ENCODE measurements at places on chromosomes 1 and 21. TPM values are rescaled to one million over a fixed set of nuclear protein-coding genes. Genes with fewer than 3 reads are reported as not detected.

Gene TDRD5
- total RNA-seq, result 0.29 TPM

- H3K27me3 ChIP-seq, result no peaks in the 10 kb centered on the region
- no peak overlapping the region for H3K27ac ChIP-seq
- DNase-seq, result no peak
- no peaks in the 10 kb centered on the region for H3K36me3 ChIP-seq
- H3K4me3 ChIP-seq, result no peak overlapping the region
- H3K4me1 ChIP-seq, result peaks cover 4% of the 10 kb centered on the region
These were observed 345.7 kb downstream of the ZNF326 start for GRCh38 chr1:90340606-90341005.

GRCh38 chr1:55287723-55288122 lies 72.6 kb upstream of the USP24 start:
- peaks cover 11% of the 10 kb centered on the region for H3K27me3 ChIP-seq
- no peak overlapping the region for H3K27ac ChIP-seq
- no peaks in the 10 kb centered on the region for H3K4me1 ChIP-seq
- no peaks in the 10 kb centered on the region for H3K36me3 ChIP-seq
- DNase-seq, result no peak

GRCh38 chr1:110341872-110342331 lies 2.7 kb downstream of the RBM15 start:
- DNase-seq, result peak; percentile 66
- no peak overlapping the region for H3K27ac ChIP-seq
- H3K36me3 ChIP-seq, result peaks cover 61% of the 10 kb centered on the region
- peak overlapping the region; percentile 97 for H3K4me3 ChIP-seq
- H3K4me1 ChIP-seq, result peaks cover 27% of the 10 kb centered on the region

Gene RSPO1
- not detected for total RNA-seq

Gene NECAP2
- 28.0 TPM for total RNA-seq

- no peaks in the 10 kb centered on the region for H3K36me3 ChIP-seq
- no peak overlapping the region for H3K27ac ChIP-seq
- DNase-seq, result no peak
- no peak overlapping the region for H3K4me3 ChIP-seq
- no peaks in the 10 kb centered on the region for H3K4me1 ChIP-seq
- no peaks in the 10 kb centered on the region for H3K27me3 ChIP-seq
These were observed 47.4 kb downstream of the PTPRC start for GRCh38 chr1:198686069-198686728.

Gene BARHL2
- total RNA-seq, result 0.23 TPM

- no peaks in the 10 kb centered on the region for H3K36me3 ChIP-seq
- H3K4me3 ChIP-seq, result no peak overlapping the region
- DNase-seq, result no peak
These were observed 42.4 kb upstream of the BACH1 start for GRCh38 chr21:29256126-29256910.

GRCh38 chr21:15749861-15750159 lies 20.0 kb downstream of the USP25 start:
- no peaks in the 10 kb centered on the region for H3K36me3 ChIP-seq
- H3K27me3 ChIP-seq, result no peaks in the 10 kb centered on the region
- H3K4me1 ChIP-seq, result no peaks in the 10 kb centered on the region
- no peak for DNase-seq
- H3K27ac ChIP-seq, result no peak overlapping the region

Gene IFI44
- not detected for total RNA-seq

DNA sequence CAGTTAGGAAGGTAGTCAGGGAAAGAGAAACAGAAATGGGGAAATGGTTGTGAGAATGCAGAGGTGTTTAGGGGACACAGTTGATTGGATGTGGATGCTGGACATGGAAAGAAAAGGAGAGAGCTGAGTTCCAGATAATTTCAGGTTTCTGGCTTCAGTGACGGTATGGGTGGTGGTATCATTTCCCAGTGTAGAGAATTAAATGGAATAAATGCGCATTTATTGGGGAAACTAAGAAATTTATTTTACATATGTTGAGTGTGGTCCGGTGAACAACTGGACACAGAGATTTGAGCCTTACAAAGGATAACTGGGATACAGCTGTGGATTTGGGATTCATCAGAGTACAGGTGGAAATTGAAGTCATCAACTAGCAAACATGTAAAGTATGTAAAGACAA lies 12.4 kb upstream of the ZNF281 start:
- DNase-seq, result no peak
- H3K36me3 ChIP-seq, result peaks cover 22% of the 10 kb centered on the region
- no peaks in the 10 kb centered on the region for H3K27me3 ChIP-seq

Gene PMF1
- total RNA-seq, result 124 TPM

DNA sequence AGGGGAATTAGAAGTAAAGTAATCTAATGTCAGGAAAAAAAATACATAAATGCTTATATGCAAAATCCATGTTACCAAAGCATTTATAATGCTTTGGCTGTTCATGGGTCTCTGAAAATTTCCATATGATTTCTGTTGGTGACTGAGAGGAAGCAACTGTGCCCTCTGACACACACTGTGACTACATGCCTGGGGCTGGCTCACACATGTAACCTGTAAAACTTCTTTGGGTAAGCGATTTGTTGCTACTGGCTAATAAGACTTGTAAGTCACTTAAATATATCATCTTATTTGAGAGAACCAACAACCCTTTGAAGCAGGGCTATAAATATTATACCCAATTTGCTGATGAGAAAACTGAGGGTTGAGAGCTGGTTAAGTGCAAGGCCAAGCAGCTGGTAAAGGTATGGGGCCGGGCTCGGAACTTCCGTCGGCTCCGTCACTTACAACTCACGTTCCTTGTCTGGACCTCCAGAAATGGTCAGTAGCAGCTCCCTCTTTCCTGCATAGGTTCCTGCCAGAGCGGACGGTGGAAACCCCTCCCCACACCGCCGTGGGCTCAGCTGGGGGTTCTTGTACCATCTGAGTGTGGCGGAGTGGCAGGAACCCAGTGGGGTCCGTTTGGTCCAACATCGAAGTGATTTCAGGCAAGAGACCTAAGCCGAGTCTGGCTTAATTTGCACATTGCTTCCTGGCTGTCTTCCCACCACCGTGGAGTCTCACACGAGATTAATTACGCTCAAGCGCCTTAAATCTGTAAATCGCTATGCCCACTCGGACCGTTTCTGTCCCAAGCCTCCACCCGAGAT lies 714 bp downstream of the DFFA start:
- H3K4me3 ChIP-seq, result peak overlapping the region; percentile 86
- no peak for DNase-seq
- H3K4me1 ChIP-seq, result peaks cover 8% of the 10 kb centered on the region
- H3K27me3 ChIP-seq, result no peaks in the 10 kb centered on the region

Gene TCHHL1
- not detected for total RNA-seq

Gene FRRS1
- 24.4 TPM for total RNA-seq

Gene AMY1A
- not detected for total RNA-seq

- peaks cover 9% of the 10 kb centered on the region for H3K36me3 ChIP-seq
- no peak for DNase-seq
- H3K4me3 ChIP-seq, result no peak overlapping the region
- H3K27me3 ChIP-seq, result no peaks in the 10 kb centered on the region
- H3K4me1 ChIP-seq, result no peaks in the 10 kb centered on the region
These were observed 5.4 kb upstream of the ZNF281 start for GRCh38 chr1:200415227-200415626.

GRCh38 chr1:108645564-108646184 lies 15.2 kb downstream of the HENMT1 start:
- H3K27me3 ChIP-seq, result no peaks in the 10 kb centered on the region
- H3K4me3 ChIP-seq, result no peak overlapping the region
- no peaks in the 10 kb centered on the region for H3K36me3 ChIP-seq
- no peak for DNase-seq
- peaks cover 16% of the 10 kb centered on the region for H3K4me1 ChIP-seq
- H3K27ac ChIP-seq, result no peak overlapping the region

GRCh38 chr21:35026617-35027562 lies 22.2 kb downstream of the RUNX1 start:
- peak; percentile 74 for DNase-seq
- no peak overlapping the region for H3K27ac ChIP-seq
- no peaks in the 10 kb centered on the region for H3K36me3 ChIP-seq
- H3K4me1 ChIP-seq, result no peaks in the 10 kb centered on the region

Measured in endodermal cell (in vitro differentiated cells).